ENCODE measurements at places on chromosomes 1 and 21.

DNA sequence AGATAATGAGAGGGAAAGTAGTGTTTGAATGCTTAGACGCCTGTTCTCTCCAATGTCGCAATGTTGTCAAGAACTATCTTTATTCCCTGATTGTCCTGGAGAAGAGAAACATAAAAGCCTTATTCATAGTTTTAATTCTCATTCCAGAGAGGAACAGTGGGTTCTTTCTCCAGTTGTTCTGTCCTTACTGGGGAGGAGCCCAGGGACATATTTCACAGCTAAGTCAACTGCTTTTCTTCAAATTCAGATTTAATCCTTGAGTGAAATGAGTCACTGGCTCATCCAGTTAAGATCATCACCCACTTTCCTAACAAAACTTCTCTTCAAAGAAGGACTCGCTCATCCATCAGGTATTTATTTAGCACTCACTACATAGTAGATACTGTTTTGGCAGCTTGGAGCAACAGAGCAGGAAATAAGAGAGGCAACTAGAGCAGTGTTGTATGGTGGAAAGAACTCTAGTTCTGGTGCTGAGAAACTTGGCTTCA lies 365.7 kb upstream of the USP24 start:
- DNase-seq, result no peak

- DNase-seq, result no peak
Observed at GRCh38 chr1:206826394-206826793, 39.0 kb upstream of the IL20 start.

DNA sequence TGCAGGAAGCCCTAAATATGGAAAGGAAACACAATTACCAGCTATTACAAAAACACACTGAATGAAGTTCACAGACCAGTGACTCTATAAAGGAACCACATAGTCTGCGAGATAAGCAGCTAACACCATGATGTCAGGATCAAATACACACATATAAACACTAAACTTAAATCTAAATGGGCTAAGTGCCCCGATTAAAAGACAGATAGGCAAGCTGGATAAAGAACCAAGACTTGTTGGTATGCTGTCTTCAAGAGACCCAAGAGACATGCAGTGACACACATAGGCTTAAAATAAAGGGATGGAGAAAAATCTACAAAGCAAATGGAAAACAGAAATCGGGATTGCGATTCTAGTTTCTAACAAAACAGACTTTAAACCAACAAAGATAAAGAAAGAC lies 121.9 kb downstream of the SLC5A9 start:
- no peak for DNase-seq

DNA sequence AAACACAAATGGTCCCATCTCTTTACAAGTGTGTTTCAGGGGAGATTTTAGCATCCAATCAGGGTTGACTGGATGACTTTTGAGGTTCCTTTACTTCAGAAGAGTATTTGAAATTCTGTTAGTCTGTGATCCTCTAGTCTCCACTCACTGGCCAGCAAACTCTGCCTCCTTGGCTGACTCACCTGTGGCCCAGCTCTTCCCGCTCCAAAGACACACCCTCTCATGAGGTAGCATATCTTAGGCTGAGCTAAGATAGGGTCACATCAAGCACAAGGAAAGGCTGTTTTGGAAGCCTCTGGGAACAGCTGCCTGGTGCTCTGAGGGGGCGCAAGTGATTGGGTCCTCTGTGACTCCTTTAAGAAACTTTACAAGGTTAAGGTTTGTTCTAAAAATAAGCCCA lies 102.3 kb upstream of the FGGY start:
- DNase-seq, result no peak

- no peak for DNase-seq
Observed at GRCh38 chr1:15727424-15727823, 8.6 kb upstream of the SLC25A34 start.

GRCh38 chr1:198234520-198235251 lies 77.9 kb downstream of the NEK7 start:
- DNase-seq, result no peak

DNA sequence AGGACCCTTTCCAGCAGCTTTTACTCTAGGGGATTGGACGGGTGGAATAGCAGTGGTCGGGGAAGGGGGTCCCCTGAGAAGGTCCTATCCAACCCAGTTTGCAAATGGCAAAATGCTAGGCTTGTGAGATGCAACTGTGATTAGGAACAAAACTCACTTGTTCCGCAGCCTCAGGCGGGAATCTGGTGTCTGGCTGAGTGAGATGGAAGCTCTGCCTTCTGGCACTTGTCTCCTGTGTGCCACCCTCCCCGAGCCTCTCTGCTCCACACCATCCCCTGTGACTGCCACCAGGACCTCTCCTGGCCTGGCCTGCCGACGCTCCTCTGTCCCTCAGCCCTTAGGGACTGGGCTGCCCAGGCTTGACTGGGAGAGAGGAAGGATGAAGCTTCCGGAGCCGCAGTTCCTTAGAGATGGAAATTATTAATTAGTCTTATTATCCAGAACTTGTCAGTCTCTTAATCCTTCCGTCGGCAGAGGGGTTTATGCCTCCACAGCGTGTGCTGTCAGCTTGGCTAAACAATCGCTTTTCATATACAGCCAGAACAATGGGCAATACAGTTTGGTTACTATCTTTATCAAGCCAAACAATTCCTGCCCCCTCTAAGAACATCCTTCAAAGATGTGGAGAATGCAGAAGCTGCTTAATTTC lies 292.8 kb upstream of the VAMP3 start:
- no peak for DNase-seq

DNA sequence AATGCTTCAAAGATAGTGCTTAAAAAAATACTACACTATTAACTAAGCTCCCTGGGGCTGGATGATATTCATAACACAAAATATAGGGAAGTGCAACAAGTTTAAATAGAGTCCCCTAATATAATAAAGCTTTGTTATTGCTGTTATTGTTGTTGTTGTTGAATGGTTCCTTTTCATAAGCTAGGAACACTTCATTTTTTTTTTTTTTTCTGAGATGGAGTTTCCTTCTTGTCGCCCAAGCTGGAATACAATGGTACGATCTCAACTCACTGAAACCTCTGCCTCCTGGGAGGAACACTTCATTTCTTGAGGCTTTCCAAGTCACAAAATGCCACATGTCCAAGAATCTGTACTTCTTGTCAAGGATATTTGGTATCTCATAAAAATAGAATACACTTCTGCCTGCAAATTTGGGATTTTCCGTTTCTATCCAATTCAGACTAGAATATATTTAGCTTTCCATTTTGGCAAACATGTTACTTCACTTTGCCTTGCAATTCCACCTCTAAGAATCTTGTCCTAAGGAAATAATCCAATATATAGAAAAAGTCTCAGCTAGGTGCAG lies 21.1 kb downstream of the WDR47 start:
- no peak for DNase-seq

- no peak for DNase-seq
Observed at GRCh38 chr1:31487143-31487542, 74.1 kb downstream of the SERINC2 start.

DNA sequence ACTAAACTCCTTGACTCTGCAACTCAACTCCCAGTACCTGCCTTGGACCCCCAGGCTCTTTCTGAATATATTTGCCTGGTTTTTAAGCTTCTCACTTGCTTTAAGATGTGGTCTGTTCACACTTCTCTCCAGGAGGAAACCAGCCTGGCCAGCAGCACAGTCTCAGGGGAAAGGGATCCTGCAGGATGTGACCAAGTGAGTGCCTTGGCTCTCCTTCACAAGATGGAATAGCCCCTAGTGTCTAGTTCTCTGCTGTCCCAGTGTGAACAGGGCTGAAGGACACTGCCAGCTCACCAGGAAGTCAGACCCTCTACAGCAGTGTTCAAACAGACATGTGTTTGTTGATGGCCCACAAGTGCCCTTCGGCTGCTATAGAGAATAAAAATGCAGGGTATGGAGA lies 32.9 kb downstream of the CD244 start:
- DNase-seq, result peak; percentile 81

DNA sequence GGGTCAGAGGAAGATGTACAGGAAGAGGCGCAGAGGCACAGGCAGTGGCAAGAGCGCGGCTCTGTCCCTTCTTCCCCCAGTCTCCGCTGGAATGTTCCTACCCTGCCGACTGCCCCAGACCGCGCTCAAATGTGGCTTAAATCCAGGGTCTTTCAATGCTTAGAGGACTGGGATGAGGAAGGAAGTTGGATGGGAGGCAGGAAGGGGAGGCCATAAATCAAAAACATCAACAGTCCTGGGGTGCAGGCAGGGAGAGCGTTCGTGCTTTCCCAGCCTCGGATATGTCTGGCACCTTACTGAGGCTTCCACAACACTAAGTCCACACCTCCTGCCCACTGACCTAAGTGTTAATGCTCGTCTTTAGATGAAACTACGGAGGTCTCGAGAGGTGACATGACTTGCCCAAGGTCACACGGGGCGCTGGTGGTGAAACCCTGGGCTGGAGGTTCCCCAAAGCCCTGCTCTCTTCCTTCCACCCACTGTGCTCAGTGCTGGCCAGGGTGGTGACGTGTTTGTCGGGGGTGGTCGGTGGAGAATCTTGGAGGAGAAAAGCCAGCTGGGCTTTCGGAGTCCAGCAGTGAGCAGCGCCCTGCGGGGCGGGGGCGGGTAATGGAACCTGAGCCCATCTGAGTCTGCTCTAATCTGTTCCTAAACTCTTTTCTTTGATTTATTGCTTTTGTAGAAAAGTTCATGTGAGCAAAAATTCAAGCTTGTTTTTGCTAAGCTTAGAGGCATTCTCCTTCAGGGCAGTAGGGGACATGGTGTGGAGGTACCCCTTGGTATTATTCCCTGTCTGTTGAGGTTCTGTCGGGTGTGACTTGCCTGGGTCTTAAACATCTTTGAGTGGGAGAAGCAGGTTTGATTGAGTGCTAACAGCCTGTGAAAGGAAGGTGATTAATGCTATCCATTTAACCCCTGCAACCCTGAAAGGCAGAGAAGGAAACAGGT lies 708 bp downstream of the CDA start:
- DNase-seq, result no peak

- DNase-seq, result no peak
Observed at GRCh38 chr1:12015001-12015491, 4.3 kb upstream of the MIIP start.

DNA sequence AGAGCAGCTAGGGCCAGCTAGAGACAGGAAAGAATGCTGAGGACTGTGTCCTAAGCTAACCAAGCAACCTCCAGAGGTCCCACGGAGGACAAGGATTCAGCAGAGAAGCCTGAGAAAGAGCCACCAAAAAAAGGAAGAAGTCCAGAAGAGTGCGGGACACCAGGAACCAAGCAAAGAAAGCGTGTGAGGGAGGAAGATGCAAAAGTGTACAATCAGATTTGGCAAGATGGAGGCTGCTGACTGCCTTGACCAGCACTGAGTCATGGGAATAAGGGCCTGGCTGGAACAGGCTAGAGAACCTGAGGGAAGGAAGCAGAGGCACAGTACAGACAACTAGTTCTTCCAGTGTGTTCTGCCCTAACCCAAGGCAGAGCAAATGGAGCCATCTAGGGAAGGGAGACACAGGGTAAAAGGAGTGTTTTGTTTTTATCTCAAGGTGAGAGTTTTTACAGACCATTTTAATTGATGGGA lies 18.5 kb downstream of the TP53BP2 start:
- DNase-seq, result no peak

DNA sequence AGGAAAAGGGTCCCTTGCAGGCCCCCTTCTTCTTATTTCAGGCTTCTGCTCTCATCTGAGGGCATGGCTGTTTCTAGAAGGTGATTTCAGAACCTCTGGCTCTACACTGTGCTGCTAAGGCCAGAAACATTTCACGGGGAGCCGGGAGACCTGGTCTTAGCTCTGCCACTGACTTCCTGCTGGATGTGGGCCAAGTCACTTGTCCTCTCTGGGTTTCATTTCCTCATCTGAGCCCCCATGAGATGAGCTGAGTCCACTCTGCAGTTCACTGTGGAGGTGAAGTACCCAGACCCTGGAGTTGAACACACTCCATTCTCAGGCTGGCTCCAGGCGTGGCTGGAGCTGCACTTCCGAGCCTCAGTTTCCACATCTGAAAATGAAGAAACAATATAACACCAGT lies 2.1 kb downstream of the PADI1 start:
- peak; percentile 44 for DNase-seq

DNA sequence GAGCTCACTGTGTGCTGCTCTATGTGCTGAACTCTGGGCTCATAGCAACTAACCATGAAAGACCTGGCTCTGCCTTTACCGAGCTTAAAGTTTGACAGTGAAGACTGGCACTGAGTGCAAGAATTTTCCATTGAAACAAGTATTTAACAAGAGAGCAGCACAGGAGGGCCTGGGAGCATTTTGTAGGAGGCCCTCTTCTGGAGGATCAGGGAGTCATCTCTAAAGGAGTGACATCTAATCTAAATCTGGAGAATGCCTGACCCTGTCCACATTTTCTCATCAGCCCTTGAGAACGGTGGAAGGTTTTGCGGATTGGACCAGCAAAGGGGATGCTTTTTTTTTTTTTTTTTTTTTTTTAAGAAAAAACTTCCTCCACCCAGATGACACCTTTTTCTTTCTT lies 150.8 kb downstream of the ROR1 start:
- DNase-seq, result no peak

All from NCI-H2029 (cell line).